ENCODE measurements at places on chromosomes 5 and 9. TPM values are rescaled to one million over a fixed set of nuclear protein-coding genes. Genes with fewer than 3 reads are reported as not detected.

GRCh38 chr9:113431191-113431590, 20.6 kb downstream of the C9orf43 start:
- no peak for DNase-seq

GRCh38 chr5:136749016-136749415, 383.7 kb upstream of the TRPC7 start:
- no peak for DNase-seq

DNA sequence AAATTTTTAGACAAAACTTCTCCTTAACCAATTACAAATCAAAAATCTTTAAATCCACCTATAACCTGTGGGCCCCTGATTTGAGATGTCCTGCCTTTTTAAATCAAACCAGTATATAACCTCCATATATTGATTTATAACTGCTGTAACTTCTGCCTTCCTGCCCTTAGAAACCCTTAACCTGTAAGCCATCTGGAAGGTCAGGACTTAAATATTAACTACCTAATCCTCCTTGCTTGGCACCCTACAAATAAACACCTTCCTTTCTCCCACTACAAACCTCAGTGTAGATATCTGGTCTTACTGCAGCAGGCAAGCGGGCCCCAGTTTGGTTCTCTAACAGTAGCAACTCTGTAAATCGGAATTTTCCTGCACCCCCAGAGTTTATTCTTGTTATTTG, 83.9 kb downstream of the MTREX start:
- no peak for DNase-seq

The ZDHHC11 gene
- 16.4 TPM for total RNA-seq

GRCh38 chr5:174047472-174048099, 2.1 kb downstream of the NSG2 start:
- DNase-seq: no peak

The HRCT1 gene
- total RNA-seq: not detected

DNA sequence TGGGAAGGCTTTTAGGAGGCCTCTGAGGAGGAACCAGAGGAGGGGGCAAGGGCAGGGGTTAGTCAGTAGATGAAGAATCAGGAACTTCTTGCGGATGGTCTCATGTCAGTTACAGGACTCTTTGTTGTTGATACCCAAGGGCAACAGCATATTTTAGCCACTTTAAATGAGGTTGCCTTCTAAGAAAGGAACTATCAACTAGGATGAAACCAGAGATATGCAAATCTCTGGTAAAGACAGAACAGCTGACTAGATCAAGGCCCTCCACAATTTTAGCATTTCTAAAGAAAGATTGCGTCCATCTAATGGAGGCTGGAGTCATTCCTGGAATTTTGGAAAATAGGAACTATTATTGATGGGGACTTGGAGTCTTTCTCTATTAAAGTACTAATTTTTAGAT, 57.7 kb upstream of the KLF4 start:
- DNase-seq: no peak

The HDHD3 gene
- total RNA-seq: 26.2 TPM

DNA sequence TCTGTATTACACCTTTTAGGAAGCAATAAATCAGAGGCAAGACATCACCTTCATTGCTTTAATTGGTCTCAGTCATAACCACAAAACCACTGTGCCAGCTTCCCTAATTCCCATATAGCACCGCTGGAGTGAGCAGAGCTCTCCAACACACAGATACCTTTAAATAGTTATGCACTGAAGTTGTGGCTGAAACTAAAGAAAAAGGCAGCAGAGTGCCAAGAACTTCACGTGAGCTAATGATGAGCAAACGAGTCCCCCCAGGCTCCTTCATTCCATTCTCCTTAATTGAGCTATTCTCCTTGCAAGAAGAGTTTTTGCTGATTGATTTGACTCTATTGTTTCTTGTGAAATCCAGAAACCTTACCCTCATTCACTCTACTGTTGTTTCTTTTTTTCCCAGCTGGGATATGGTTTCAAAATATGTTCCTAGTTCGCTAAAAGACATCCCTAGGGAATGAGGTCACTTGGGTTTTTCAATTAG, 501.5 kb downstream of the SPATA31D1 start:
- no peak for DNase-seq

GRCh38 chr5:102753889-102754766, 977 bp upstream of the PAM start:
- no peak for DNase-seq

The HARS1 gene
- total RNA-seq: 83.6 TPM

The SMIM33 gene
- total RNA-seq: not detected

GRCh38 chr5:21693591-21693990, 1159.6 kb downstream of the CDH12 start:
- no peak for DNase-seq

DNA sequence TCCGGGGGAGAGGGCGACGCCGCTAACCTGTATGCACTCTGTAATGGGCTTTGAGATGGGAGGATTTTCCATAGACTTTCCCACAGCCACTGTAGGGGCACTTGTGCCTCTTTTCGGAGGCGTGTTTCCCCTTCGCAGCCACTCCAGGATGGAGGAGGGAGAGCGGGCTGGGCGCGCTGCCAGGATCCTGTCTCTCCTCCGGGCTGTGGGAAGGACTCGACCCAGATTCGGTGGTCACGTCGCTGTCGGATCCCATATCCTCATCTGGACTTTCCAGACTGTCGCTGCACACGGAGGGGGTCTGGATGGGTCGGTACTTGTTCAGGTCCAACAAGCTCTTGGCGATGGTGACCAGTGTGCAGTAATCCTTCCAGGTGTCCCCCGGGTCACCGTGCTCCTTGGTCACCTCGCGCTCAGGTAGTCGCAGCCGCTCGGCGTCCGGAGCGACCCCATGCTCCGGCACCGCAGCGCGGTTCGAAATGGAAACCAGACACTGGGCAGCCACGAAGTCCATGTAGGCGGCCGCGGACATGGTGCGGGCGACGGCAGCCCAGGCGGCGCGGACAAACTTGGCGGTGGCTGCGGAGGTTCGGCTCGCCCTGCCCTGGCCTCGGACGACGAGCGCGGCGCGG, 1.5 kb downstream of the KLF9 start:
- peak; percentile 18 for DNase-seq

DNA sequence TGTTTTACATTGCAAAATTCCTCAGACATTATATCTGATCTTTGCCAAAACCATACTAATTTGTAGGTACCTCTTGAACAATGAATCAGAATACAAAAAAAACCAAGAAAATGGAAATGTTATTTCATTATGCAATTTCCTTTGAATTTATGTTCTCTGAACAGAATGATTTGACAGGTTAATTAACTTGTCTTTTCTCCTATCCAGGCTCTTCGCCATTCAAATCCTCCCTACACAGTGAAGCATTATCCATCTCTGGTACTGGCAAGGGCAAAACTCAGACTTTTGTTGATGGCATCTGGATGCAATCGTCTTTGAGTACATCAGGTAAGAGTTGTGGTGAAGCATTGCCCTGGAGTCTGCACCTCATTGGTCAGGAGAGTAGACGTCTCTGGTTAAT, 655.7 kb upstream of the ITGA1 start:
- no peak for DNase-seq

- no peak for DNase-seq
These were observed 4.9 kb upstream of the ADRA1B start for GRCh38 chr5:159911349-159911748.

DNA sequence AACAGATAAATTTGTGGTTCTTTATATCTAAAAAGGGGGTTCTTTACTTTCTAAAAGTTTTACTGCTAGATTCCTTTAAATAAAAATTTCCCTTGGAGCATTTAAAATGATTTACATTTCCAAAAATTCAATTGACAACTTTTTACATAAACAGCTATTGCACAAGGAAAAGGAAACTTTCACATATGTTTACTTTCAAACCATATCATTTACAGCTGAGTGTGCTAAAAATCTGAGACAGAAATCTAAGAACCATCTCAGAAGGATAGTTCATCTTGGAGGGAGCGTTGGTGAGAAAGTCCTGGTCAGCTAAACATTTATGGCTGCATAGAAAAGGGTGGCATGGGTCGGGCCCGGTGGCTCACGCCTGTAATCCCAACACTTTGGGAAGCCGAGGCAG, 235.4 kb downstream of the DTWD2 start:
- no peak for DNase-seq

DNA sequence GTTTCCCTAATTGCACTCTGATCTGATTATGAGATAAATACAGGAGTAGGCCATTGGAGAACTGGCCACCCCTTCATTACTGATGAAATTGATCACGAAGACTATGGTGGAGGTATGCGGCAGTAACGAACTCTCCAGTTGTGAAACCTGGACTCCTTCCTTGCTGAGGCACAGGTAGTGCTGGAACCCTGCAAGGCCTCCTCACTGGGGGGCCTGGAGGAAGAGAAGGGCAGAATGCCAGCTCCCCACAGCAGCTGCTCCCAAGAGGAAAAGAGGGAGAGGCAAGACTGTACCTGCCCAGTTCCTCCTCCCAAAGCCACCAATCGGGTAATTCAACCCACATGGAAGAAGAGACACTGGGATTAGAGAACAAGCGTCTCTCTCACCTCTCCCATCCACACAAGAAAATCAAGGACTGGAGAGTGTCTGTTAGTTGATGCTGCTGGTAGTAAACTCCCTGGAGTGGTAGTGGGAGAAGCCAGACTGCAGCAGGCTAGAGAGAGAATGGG, 19.1 kb upstream of the TRIO start:
- no peak for DNase-seq

- DNase-seq: no peak
These were observed 600 bp downstream of the ERCC6L2 start for GRCh38 chr9:95876138-95876444.

The DMRT3 gene
- not detected for total RNA-seq

The KIAA0825 gene
- 1.2 TPM for total RNA-seq

- no peak for DNase-seq
These were observed 3.5 kb upstream of the VDAC1 start for GRCh38 chr5:134008266-134008749.

DNA sequence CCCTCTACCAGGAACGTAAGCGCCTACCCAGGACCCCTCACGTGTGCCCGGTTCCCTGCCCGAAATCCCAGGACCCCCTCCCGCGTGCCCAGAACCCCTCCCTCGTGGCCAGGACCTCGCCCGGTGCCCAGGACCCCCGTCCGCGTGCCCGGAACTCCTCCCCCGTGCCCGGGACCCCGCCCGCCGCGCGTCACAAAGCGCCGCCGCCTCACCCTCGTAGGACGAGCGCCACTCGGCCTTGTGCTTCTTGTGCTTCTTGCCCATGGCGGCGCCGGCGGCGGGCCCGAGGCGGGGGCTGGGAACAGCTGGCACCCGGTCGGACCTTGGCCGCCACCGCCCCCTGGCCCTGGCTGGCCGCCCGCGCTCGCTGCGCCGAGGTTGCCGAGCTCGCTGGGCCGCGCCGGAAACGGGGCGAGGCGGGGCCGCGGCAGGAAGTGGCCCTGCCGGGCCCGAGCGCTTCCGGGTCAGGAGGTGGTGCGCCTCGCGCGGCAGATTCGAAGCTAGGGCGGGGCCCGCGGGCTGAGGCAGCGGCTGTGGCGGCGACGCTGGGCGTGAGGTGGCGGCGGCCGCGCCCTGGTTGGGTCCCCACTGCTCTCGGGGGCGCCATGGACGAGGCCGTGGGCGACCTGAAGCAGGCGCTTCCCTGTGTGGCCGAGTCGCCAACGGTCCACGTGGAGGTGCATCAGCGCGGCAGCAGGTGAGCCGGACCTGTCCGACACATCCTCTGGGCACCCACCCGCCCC, at the start of the genes BRD9 and TRIP13:
BRD9 (minus strand) TSS at position 408 of the 743 bp plus-strand sequence; CDS start at position 264, 144 bp downstream.
TRIP13 (plus strand) TSS at position 491 of the 743 bp plus-strand sequence; CDS start at position 606, 115 bp downstream.
- DNase-seq: peak; percentile 90

GRCh38 chr9:134983506-134984371, 66.0 kb upstream of the FCN1 start:
- DNase-seq: no peak

The PITX1 gene
- total RNA-seq: not detected

DNA sequence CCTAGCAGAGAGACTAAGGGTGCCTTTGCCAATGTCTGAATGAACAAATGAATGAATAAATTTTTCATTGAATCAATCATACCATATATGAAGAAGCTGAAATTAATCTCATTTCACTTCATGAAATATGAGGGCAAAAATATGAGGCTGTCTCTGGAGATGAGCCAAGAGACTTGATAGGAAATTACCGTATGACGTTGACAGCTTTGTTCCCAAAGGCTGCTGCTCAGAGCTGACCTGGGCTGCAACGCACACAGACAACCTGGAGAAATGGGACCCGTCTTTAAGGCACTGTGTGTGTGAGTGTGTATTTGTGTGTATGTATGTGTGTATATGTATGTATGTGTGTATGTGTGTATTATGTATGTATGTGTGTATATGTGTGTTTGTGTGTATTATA, 226.1 kb downstream of the IRX2 start:
- no peak for DNase-seq

GRCh38 chr9:121557581-121558447, 58.2 kb upstream of the GGTA1 start:
- DNase-seq: no peak

- no peak for DNase-seq
These were observed 247.9 kb downstream of the BNC2 start for GRCh38 chr9:16622541-16622940.

GRCh38 chr5:179161901-179162300, 101.7 kb downstream of the ZNF354C start:
- no peak for DNase-seq

The SOX30 gene
- total RNA-seq: 0.44 TPM

DNA sequence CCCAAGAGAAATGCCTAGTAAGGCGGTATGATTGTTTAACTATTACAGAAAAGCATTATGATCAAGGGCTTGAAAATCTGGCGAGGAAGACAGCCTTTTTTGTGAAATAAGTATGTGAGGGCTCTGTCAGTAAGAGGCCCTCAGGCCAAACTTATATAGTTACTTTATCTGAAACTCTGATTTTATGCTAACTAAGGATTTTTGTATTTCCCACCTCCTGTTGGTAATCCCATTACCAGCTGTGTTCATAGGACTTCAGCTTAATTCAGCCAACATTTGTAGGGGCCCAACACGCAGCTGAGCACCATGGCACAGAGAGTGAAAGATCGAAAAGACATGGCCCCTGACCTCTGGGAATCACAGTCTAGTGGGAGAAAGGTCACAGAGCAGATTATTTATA, 318.3 kb upstream of the WWC1 start:
- no peak for DNase-seq

DNA sequence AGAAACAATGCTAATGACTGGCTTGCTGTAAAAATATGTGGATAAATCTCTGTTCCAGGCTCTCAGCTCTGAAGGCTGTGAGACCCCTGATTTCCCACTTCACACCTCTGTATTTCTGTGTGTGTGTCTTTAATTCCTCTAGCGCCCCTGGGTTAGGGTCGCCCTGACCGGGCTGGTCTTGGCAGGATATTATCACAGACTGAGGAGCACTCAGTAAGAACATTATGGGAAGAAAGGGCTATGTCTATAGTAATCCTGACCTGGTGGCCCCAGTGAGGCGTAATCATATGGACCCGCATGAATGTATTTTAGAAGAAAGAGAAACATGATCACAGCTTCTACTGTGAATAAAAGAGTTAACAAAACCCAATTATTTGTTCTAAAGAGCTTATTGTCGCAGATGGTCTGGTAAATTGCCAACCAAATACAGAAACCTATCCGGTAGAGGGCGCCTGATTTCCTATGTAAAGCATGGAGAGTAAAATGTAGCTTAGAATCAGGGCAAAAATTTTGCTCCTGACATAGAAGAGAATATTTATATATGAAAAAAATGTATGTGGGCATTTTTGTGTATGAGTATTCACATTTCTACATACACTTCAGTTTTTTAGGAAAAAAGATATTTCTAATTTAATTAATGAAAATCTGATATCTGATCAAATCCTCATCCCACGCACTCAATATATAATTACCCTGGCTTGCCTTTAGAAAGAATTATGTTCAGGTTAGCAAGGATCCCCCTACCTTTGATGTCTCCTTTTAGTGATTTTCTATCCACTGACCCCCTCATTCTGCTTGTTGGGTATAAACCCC, 5.8 kb upstream of the IFNA1 start:
- DNase-seq: peak; percentile 13

Measured in naive thymus-derived CD8-positive, alpha-beta T cell (primary cell).